ENCODE measurements at places on chromosomes 7 and 10.

GRCh38 chr7:147990942-147991341 lies 599.6 kb upstream of the C7orf33 start:
- DNase-seq: no peak

GRCh38 chr10:132691711-132692153 lies 94.2 kb downstream of the NKX6-2 start:
- DNase-seq: no peak

- no peak for DNase-seq
Observed at GRCh38 chr10:113692271-113692670, 12.6 kb downstream of the CASP7 start.

DNA sequence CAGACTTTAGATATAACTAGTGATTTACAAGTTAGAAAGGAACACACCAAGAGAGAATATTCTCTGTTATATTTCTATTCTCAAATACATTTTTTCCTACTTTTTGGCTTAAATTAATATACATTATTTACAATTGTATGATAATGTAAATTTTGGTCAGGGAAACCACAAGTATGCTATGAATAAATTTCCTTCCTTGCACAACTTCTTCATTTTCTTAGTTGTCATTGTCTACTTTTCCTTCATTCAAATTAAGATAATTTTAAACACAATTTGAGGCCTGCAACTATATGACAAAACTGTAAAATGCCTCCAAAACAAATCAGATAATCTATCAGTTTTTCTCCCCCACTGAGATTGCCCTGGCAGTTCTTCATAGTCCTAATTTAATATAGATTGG lies 131.3 kb downstream of the CDK14 start:
- DNase-seq: no peak

GRCh38 chr7:99313204-99313573 lies 12.5 kb upstream of the ARPC1A start:
- no peak for DNase-seq

DNA sequence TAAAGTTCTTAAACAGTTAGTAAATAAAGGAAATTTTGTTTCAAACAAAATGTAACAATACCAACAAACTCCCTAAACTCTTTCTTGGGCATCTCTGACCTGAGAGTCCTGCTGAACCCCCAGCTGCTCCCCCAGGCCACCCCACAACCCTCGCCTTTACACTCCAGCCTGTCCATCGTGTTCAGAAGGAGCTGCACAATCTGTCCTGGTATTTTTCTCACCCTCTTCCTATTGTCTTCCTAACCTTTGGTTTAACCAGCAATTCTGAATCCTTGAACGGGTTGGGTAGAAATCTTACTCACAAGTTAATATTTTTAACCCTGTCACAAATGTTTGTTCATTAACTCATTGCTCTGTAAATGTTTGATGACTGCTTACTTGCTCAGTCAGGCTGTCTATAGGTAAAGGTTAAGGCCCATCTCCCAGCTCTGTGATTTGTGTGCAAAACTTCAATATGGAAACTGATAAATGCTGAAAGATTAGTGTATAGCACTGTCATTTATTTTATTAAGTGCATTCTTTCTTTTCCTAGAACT lies 16.8 kb downstream of the SFRP4 start:
- DNase-seq: no peak

Measured in activated CD4-positive, alpha-beta T cell treated with anti-CD3 and anti-CD28 coated beads for 24 hours (primary cell).